ENCODE measurements at places on chromosomes 5 and 9. TPM values are rescaled to one million over a fixed set of nuclear protein-coding genes. Genes with fewer than 3 reads are reported as not detected.

The IL5 gene
- total RNA-seq = not detected

The LCNL1 gene
- not detected for total RNA-seq

The SCGB3A2 gene
- total RNA-seq = not detected

The CARTPT gene
- total RNA-seq = not detected

The RGP1 gene
- total RNA-seq = 13.0 TPM

The FOXD4 gene
- total RNA-seq = 0.14 TPM

DNA sequence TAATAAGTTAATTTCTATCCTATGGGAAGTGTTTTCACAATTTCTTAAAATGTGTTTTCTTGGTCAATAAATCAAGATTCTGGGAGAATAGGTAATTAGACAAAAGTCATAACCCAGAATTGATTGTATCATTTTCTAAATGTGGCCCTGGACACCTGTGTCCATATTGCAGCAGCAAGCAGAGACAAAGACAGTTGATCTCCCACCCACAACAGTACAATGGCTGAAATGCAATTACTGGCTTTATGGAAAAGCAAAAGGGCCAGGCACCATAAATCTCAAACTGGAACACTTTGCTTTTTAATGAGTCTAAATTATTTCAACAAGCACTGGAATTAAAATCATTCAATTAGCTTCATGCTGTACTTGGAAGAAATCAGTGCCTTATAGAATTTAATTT lies 157.2 kb downstream of the ESM1 start:
- DNase-seq = no peak

DNA sequence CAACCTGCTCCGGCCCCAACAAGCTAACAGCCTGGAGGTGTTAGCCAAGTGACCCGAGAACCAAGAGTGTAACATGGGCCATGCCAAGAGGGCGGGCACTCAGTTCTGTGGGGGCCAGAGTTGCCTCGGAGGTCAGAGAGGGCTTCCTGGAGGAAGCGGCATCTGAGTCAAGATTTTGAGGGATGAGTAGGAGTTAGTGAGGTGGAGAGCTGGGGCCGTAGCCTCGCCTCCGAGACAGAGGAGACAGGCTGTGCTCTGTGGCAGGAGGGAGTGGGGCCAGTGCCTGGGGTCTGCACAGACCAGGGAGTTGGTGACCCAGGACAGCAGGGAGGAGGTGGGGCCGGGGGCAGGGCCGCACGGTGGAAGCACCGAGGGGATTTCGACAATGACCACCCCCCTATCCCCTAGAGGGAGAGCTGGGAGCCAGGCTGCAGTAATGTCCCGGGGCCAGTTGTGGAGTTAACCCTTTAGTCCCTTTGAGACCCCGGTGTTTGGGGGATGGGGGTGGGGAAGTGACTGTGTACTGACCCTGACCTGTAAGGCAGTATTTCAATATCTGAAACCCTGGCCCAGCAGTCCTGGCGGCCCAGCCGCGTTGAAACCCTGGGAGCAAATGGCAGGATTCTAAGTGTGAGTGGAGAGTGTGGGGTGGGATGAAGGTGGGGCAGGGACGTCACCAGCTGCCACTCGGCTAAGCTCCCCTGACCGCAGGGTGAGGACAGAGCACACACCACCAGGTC lies 148.7 kb upstream of the COL5A1 start:
- no peak for DNase-seq

DNA sequence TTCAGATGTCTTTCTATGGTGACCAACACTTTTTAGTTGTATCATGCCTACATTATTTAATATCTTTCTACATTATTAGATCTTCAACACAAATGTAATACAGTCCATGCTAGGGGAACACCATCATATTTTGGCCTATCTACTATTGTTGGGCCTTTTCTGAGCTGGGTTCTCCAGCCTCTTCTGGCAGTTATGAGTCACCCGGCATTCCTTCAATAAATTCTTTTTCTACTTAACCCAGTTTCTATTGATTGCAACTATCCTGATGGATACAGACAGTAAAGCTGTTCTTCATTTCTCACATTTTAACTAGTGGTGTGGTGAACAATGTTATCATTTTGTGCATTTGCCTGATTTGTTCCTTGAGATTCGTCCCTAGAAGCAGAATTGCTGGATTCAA lies 529.3 kb downstream of the BNC2 start:
- DNase-seq = no peak

GRCh38 chr5:23649594-23649993 lies 142.2 kb downstream of the PRDM9 start:
- DNase-seq = no peak

- no peak for DNase-seq
These were observed 11.2 kb downstream of the CDKN2A start for GRCh38 chr9:21982861-21983560.

- DNase-seq = no peak
These were observed 43.5 kb upstream of the LRRC14B start for GRCh38 chr5:147751-148150.

GRCh38 chr5:56760723-56761122 lies 54.6 kb upstream of the MAP3K1 start:
- no peak for DNase-seq

DNA sequence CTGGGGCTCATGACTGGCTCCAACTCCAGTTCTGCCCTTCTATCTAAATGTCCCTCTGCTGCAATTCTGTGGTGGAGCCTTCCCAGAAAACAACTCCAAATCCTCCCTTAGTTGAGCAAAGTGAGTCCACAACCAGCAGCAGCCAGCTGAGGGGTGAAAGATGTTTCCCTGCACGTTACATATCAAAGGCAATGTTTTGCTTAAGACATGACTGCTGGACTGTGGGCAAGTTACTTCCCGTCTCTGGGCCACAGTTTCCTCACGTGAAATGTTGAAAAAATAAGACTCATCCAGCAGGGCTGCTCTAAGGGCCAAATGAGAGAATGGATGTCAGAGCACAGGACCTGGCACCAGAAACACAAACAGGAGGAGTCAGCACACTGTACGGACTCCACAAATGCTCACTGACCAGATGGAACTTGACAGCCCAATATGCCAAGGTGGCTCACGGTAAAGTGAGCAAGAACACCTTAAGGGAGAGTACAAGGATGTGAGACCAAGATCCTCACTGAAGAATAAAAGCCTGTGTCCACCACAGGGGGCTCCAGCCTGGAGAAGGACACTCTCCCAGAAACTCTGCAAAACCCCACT lies 138.4 kb upstream of the ABCA1 start:
- DNase-seq = no peak

DNA sequence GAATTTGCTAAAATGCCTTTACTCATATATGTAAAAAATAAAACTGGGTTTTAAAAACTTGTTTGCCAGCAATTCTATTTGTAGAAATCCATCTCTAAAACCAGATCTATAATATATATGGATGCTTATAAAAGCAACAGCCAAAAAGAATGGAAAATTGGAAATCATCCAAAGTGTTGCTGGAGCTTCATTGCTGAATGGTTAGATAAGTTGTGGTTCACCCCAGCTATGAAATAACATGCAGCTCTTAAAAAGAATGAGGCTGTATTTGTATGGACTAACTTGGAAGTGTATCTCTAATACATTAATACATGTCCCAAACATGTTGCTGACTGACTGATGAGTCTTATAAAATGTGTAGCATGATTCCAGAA lies 76.2 kb downstream of the STK10 start:
- no peak for DNase-seq

GRCh38 chr5:26700759-26701384 lies 337.5 kb downstream of the CDH9 start:
- DNase-seq = peak; percentile 60

DNA sequence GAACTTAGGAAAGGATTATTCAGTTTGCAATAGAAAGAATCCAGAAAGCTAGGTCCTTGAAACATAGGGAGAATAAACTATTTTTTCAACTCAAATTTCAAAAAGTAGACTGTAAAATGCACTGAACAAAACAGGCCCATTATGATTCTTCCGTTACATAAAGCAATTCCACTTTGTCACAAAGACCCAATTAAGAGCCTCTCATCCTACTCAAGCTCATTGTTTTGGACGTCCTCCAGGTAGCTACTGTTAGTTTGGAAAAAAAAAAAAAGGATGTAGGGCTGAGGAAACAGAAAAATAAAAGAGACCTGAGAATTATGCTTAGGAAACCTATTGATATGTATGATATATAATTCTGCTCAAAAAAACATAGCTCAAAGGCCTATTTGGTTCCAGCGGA lies 74.0 kb downstream of the DIRAS2 start:
- no peak for DNase-seq

Measured in NCI-H460 (cell line).